Stimulated activated CD4-positive, alpha-beta T cell treated with anti-CD3 and anti-CD28 coated beads, Interleukin-2, amount 100 ng/mL, for 48 hours (primary cell): ENCODE measurements at places on chromosomes 6 and 20.

- no peak for DNase-seq
Measured at GRCh38 chr20:43974695-43975094, 60.0 kb downstream of the TOX2 start.

- no peak for DNase-seq
Measured at GRCh38 chr6:125008261-125008703, 46.0 kb downstream of the RNF217 start.

GRCh38 chr6:2285510-2285909, 40.1 kb upstream of the GMDS start:
- DNase-seq: no peak

DNA sequence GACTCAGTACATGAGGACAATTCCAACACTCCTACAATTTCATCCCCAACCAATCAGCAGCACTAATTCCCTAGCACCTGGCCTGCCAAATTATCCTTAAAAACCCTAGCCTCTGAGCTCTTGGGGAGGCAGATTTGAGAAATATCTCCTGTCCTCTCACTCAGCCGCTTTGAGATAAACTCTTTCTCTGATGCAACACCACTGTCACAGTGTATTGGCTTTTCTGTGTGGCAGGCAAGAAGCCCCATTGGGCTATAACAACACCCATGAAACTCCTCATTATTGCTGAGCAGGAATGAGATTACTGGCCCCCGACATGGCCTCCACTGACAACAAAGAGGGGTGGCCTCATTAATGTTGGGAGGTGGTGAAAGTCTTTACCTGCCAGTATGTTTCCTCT, 515.5 kb downstream of the HACE1 start:
- DNase-seq: no peak

DNA sequence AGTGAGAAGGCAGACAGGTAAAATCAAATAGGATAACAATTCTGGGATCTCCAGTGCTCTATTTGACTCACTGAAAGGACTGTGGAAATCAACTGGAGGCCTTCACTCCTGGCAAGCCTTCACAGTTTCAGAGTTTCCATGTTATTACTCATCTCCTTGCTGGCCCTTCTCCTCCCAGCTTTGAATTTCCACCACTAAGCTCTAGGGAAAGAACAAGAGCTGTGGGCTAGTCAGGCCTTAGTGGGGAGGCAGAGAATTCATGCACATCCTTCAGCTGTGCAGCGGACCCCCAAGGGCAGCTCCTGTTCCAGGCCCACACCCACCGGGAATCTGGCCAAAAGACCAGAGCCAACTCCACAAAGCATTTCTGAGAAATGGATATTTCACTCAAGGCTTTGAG, 26.0 kb downstream of the MYLIP start:
- no peak for DNase-seq

GRCh38 chr20:51918561-51918960, 116.2 kb upstream of the SALL4 start:
- no peak for DNase-seq

DNA sequence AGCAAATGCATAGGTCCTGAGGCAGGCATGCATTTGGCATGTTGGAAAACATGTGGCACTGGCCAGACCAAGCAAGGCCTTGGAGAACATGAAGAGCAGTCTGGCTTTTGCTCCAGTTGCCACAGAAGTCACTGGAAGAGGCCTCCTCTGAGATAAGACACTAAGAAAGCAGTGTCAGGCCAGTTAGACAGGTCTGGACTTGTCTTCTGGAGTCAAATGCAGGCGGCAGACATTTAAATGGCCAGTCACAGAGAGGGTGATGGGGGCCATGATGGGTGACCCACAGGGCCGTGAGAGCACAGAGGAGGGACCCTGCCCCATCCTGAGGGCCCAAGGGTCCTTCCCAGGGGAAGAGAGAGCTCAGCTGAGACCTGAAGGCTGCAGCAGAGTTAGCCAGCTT, 26.7 kb upstream of the ADA start:
- no peak for DNase-seq

GRCh38 chr6:113620386-113620785, 236.8 kb upstream of the MARCKS start:
- no peak for DNase-seq

- no peak for DNase-seq
Measured at GRCh38 chr6:168517742-168518347, 76.9 kb downstream of the SMOC2 start.

DNA sequence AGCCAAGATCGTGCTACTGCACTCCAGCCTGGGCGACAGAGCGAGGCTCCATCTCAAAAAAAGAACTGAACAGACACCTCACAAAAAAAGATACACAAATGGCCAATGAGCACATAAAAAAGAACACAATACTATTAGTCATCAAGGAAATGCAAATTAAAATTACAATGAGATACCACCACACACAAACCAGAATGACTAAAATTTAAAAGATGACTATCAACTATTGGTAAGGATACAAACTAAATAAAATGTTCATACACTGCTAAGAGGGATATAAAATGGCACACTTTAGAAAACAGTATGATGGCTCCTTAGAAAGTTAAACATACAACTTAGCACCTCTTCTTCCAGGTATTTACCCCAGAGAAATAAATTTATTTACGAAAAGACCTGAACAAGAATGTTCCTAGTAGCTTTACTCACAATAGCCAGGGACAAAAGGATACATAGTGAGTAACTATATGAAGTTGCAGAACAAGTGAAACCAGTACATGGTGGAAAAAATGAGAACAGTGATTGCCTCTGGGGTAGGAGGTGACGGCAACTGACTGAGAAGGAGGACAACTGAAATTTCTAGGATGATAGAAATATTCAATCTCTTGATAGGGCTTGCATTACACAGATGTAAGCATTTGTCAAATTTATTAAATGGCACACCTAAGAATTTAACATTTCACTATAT, 53.2 kb downstream of the FAM8A1 start:
- no peak for DNase-seq

DNA sequence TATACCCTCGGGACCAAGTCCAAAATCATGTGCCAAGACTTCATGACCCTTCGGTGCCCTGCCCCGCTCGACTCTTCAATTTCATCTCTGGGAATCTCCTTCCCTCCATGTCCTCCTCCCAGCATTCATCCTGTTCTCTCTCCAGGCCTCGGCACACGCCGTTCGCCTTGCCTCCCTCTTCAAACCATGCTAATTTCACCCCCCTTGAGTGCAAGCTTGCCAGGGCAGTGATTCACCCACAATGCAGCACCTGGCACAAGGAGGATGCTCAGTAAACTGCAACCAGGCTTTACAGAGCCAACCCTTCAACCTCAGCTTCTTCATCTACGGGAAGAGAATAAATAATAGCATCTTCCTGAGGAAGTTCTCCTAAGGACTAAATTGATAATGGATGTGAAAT, 4.1 kb downstream of the KCNS1 start:
- DNase-seq: no peak

GRCh38 chr6:106728296-106728870, 99.0 kb downstream of the QRSL1 start:
- DNase-seq: no peak

GRCh38 chr6:137810554-137811120, 56.4 kb upstream of the TNFAIP3 start:
- no peak for DNase-seq
